ENCODE measurements at places on chromosomes 4 and X.

DNA sequence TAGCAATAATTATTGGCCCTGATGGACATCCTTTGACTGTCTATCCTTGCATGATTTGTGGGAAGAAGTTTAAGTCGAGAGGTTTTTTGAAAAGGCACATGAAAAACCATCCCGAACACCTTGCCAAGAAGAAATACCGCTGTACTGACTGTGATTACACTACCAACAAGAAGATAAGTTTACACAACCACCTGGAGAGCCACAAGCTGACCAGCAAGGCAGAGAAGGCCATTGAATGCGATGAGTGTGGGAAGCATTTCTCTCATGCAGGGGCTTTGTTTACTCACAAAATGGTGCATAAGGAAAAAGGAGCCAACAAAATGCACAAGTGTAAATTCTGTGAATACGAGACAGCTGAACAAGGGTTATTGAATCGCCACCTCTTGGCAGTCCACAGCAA lies 60.7 kb downstream of the ZFX start:
- DNase-seq: no peak

DNA sequence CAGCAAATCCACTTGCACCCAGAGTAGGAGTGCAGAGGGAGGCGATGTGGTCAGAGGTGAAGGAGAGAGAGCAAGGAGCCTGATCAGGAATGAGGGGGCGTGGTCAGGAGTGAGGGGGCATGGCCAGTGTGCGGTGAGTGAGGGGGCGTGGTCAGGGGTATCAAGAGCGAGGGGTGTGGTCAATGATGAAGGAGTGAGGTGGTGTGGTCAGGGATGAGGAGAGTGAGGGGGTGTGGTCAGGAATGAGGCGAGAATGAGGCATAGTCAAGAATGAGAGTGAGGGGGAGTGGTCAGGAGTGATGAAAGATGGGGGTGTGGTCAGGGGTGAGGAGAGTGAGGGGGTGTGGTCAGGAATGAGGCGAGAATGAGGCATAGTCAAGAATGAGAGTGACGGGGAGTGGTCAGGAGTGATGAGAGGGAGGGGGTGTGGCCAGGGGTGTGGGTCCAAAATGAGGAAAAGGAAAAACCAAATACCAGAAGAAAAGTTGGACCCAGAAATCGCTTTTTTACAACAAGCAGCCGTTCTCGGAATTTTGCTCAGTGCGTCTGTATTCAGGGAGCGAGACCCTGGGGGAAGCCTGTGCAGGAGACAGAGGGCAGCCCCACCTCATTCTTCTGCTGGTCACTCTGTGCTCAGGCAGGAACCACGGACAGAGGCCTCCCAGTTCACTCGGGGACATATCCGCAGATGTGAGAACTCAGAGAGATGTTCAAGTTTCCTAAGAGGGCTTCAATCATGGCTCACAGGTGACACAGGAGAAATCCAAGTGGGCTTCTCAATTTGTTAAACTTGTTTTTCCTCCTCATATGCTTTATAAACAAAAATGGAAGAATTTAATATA lies 47.5 kb downstream of the MAGEA1 start:
- peak; percentile 20 for DNase-seq

DNA sequence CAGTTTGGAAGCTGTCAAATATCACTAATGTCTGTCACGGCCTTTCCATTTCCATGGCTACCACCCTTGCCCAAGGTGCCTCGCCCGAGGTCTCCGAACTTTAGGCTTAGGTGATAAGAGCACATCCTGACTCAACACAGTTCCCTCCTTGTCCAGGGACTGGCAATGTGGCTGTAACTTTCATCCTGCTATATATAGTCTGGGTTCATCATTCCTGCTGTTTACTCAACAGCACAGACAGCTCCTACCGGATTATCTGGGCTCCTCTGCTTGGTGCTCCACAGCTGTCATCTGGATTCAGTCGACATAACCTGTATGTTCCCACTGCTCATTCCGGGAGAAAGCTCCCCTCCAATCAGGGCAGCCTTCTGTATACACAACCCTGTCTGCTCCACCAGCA lies 51.2 kb downstream of the GATB start:
- no peak for DNase-seq

DNA sequence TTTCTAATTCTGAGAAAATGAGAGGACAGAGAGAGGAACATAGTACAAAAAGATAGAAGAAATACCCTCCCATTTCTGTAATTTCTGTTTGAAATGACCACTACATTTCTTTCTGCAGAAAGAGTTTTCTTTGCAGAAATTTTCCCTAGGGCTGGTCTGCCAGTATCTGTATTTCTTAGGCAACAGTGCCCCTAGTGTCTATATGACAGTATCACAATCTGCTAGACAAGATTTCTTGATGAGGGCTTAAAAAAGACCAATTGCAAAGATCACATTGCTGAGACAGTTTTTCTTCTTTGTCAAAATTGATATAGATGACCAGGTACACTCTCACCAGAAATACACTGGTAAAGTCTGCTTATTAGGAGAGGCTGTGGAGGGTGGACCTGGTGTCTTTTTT lies 81.0 kb upstream of the ZDHHC15 start:
- DNase-seq: peak; percentile 47

GRCh38 chr4:26958925-26959653 lies 98.4 kb downstream of the STIM2 start:
- peak; percentile 13 for DNase-seq

DNA sequence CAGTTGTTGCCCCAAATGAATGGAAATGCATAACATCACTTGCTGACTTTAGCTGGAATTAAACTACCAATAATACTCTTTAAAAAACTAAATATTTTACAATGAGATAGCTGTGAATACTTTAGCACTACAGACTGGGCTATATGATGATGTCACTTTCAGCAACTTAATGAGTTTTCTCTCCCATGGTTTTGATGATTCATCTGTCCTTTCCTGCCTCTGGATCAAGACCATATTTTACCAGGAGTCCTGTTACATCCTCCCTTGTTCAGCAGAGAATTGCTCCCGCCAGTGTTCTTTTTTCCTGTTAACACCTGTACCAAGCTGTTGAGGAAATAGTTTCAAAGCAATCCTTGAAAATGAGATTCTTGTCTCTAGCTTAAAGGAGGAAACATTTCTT lies 543.0 kb downstream of the SPRY1 start:
- DNase-seq: no peak

DNA sequence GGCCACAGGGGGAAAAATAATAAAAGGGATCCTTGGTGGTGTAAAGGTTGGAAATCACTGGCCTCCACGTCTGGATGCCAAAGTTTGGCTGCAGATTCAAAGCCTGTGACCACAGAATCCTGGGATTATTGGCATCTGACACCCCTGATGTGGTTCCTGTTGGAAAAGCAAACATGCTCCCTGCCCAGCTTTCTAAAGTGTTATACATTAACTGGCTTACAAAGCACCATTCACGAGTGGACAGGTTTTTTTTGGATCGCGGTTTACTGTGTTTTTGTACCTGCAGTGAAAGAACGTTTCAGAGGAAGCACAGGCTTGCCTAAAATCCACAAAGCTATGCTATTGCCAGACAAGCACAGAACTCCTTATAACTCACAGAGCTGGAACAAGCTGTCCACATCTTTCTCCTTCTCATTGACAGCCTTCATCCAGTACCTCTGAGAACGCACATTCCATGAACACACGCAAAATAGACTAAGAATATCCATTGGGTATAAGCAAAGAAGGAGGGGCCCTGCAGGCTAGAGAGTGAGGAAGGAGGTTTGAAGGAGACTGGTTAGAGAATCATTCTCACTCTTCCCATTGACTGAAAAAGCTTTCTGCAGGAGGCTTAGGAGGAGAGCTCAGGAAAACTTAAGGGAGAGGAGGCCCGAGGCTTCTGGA lies 14.5 kb upstream of the CAPN6 start:
- no peak for DNase-seq

DNA sequence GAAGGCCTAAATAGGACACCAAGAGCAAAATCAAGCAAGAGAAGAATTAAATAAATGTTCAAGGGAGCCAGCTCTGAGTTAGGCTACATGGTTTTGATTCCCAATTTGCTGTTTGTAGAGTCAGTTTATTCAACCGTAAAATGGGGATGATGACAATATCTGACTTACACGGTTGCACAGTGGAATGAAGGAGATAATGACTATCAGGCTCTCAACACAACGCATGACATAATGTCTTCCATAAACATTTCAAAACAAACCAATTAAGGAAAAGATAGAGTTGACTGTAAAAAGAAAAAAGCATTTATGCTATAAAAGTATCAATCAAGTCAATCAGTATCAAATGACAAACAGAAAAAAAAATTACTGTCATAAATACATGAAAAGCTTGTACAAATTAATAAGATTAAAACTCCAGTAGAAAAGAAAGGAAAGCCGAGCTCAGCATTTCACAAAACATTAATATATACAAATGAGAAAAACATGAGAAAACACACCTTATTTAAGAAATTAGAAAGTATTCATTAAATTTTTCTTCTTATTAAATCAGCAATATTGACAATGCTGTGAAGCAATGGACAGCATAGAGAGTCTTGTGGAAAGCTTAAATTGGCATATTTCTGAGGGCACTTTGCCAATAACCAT lies 179.0 kb downstream of the SCFD2 start:
- DNase-seq: no peak

DNA sequence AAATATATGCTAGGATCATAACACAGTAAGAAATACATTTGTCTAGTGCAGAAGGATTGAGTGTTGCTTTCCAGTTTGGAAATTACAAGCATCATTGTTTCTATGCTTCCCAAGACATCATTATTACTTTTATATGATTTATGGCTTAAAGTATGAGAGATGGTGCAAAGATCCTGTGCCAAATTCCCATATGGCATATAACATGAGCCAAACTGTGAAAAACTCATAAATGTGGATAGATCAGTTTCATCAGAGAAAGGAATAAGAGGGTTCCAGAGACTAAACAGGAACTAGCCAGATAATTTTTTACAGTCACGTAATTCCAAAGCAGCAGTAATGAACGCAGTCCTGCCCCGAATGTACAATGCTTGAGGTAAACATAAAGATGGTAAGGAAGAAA lies 126.3 kb downstream of the PRDM5 start:
- no peak for DNase-seq

DNA sequence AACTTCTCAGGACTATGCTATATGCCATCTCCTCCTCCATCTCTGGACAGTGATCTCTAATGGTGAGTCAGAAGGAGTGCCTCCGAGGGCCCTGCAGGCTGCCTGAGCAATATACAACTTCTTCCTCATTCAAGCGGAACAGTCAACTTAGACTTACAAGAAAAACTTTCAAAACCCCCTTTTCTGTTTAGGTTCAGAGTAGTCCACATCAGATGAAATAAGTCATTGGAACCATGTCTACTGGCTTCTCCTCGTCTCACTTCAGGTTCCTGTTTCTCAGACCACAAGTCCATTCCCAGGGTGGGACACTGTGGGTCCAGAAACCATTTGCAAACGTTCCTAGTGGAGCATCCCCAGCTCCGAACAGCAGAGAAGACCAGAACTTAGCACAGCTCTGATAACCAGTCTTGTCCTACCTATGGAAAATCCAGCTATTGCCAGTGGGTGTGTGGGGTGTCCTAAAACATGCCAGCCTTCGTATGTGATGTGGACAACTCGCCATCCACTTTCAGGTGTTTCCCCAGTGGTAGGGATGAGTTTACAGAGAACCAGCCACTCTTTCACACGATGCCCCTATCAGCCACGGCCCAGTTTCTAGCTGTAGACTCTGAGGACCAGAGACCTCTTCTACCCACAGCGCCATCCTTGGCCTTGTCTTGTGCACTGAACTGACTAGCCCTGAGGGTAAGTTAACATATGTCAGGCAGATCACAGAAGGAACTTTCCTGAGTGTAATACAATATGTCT lies 32.7 kb upstream of the NKRF start:
- DNase-seq: no peak

DNA sequence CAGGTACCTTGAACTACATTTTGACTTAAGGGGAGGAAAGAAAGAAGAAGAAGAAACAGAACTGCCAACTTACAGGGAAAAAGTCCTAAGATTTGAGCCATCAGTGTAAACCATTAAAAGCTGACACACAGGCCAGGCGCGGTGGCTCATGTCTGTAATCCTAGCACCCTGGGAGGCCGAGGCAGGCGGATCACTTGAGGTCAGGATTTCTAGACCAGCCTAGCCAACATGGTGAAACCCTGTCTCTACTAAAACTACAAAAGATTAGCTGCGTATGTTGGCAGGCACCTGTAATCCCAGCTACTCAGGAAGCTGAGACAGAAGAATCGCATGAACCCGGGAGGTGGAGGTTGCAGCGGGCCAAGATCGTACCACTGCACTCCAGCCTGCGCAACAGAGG lies 389.7 kb upstream of the FAM241A start:
- DNase-seq: no peak

- DNase-seq: no peak
Observed at GRCh38 chr4:86448871-86449270, 89.0 kb upstream of the MAPK10 start.

- no peak for DNase-seq
Observed at GRCh38 chr4:84837751-84838150, 128.7 kb downstream of the WDFY3 start.

- no peak for DNase-seq
Observed at GRCh38 chrX:111511477-111511876, at the start of gene SERTM2. TSS of gene SERTM2 (plus strand) at chrX:111511645. CDS start at chrX:111518858, 7,213 bp downstream.

GRCh38 chrX:48961585-48962091 lies 4.2 kb upstream of the OTUD5 start:
- no peak for DNase-seq

DNA sequence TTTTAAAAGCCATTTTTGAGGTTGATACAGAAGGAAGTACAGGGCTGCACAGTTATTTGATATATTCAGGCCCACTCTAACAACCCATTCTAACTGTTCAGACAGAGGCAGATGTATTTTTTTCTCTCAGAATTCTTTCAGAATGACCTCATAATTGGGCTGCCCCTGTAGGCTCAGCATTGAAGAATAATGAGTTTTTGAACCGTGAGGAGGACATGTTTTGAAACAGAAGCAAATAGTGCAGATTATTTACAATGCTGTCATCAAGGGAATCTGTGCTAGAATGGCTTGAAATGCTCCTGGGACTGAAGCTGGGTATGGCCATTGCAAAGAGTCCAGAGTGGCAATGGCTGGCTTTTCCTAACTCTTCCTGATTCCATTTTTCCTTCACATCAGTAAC lies 158.1 kb downstream of the SOX3 start:
- no peak for DNase-seq

DNA sequence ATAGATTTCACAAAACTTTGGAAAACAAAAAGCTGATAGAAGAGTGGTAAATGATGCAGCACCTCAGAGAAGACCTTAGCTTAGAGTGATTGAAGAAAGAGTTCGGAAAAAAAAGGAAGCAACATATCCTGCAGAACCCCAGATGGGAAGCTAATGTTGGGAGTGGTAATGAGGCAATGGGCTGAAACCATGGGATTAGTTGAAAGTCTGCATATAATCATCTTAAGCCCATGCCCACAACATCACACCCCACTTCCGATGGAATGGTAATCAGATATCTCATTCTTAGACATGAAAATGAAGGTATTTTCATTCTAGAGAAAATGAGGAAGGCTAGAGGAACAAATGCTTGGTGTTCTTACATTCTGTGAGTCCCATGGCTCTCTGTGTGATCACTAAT lies 146.3 kb upstream of the ADAMTS3 start:
- DNase-seq: no peak

Data from activated CD4-positive, alpha-beta T cell treated with anti-CD3 and anti-CD28 coated beads, Interleukin-2, Interleukin-6, amounts not matched to agents 100 ng/mL and 50 ng/mL, durations not matched to agents 16 hours and 8 hours (primary cell).